ENCODE measurements at places on chromosomes 12 and 14.

DNA sequence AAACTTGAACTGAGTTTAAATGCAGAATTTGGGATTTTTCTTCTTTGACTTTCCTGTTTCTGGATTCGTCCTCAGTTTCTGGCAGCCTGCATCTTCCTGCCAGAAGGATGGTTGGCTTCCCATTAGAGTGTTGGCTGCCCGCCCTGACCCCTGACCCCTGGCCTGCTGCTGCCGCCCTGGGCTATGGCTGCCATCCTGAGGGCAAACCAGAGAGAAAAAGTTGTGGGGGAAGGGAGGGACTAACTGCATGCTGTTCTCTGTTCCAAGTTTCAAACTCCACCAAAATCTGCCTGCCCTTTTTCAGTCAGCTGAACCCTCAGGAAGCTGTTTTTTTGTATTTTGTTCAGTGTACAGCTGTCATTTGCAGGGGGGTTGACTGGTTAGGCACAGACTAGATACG, 48.4 kb downstream of the FNTB start:
- no peak for DNase-seq

DNA sequence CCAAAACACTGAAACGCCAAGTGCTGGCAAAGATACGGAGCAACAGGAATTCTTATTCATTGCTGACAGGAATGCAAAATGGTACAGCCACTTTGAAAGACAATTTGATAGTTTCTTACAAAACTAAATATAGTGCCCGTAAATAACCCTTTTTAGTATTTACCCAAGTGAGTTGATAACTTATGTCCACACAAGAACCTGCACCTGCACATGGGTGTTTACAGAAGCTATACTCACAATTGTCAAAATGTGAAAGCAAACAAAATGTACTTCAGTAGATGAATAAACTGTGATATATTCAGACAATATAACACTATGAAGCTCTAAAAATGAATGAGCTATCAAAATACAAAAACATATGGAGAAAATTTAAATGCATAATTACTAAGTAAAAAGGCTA, 86.6 kb downstream of the ATXN7L3B start:
- no peak for DNase-seq

GRCh38 chr14:97975216-97975615, 1178.0 kb downstream of the VRK1 start:
- DNase-seq, result no peak

GRCh38 chr12:45986641-45987339, 3.6 kb downstream of the SCAF11 start:
- DNase-seq, result peak; percentile 80

DNA sequence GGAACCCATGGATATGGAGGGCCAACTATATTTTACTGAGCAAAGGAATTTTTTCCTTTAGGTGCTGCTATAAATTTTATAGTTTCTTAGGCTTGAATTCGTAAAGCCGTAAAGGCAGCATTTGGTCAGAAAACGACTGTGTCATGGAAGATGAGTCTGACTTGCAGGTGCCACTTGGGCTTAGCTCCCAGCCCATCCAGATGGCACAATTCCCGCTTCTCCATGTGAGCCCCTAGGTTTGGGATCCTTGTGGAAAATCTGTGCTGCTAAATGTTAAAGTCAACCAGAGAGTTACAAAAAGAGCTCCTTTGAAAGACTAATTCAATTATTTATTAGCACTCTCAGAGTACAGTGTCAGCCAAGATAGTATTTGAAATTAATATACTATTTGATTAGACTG, 120.1 kb upstream of the NPAS3 start:
- DNase-seq, result no peak

- no peak for DNase-seq
Measured at GRCh38 chr12:116174006-116174405, 103.5 kb downstream of the MED13L start.

- no peak for DNase-seq
Measured at GRCh38 chr14:31842899-31843298, 234.2 kb upstream of the ARHGAP5 start.

DNA sequence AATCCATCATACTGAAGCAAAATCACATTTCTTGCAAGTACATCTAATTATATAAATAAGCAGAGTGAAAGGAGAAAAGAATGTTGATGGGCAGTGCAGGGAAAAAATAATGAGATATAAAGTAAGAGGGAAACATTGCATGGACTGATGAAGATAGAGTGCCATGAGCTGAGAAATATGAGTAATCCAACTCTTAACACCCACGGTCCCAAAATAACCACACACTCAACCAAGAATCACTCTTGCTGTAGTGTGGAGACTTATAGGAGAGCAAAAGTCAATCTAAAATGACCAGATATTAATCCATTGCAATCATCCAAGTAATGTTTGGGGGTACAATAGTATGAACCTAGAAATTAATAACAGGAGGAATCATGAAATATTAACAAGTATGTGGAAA, 40.2 kb downstream of the MYF5 start:
- DNase-seq, result no peak

DNA sequence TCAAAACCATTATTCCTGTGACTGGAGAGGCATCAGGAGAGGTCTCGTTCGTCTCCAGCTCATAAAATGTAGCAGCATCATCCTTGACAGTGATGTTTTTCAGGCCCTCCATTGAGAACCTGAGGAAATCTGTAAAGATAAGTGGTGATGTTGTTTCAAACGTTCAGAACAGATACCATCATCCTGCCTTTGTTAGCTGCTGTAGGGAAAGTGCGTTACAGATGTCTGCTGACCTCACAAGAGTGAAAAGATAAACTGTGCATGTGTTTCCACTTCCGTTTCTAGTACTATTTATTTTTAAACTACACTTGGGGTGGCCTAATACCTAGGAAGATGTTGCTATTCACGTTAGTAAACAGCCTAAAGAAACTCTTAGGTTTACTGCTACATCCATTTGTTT, 28.4 kb downstream of the BCL2L14 start:
- no peak for DNase-seq

GRCh38 chr12:106598003-106598402, 15.2 kb downstream of the RFX4 start:
- no peak for DNase-seq

DNA sequence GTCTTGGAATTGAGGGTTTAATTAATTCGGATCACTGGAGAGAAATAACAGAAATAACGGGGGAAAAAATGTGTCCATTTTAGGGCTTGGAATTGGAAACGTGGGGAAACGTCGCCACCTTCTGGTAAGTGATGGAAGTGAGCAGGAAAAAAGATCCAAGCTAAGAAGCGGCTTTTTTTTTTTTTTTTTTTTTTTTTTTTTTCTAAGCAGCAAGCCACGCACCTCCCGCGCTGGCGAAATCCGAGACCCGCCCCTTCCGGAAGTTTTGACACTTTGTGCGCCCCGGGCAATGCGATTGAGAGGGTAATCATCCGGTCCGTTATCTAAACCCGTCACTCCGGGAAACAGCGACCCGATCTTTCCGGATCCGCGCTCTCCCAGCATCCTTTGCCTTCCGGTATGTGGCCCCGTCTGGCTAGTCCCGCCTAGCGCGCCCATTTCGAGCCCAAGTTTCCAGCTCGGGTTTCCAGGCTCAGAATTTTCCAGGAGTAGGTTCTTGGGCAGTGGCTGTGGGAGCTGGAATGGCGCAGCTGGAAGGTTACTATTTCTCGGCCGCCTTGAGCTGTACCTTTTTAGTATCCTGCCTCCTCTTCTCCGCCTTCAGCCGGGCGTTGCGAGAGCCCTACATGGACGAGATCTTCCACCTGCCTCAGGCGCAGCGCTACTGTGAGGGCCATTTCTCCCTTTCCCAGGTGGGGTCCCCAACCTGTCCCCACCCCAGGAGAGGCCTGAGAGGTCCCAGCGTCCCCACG, at the start of gene ALG10:
Gene ALG10, plus strand, starts transcription at position 418 of the 752 bp plus-strand sequence. Its CDS starts 104 bp downstream, at position 522.
- peak; percentile 99 for DNase-seq

DNA sequence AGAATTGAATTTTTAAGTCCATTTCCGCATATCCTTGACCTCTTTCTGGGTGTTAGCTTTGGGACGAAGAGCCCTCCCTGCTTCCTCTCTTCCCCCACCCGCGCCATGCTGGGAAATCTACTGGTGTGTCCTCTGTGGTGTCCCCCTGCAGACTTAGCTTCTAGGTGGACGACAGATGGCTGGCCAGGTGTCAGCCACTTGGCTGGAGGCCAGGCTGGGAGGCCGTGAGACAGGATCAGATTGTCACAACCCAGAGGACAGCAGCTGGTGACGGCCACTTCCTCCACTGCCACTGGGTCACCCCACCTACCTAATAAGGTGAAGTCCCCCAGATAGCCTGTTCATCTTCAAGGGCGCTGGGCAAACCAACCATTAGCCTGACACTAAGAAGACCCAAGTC, 13.3 kb upstream of the DTX1 start:
- no peak for DNase-seq

- no peak for DNase-seq
Measured at GRCh38 chr14:98328496-98328895, 943.5 kb downstream of the BCL11B start.

- DNase-seq, result no peak
Measured at GRCh38 chr14:67417633-67418032, 5.7 kb upstream of the PLEK2 start.

- DNase-seq, result no peak
Measured at GRCh38 chr12:26114720-26115401, 10.0 kb downstream of the BHLHE41 start.

- peak; percentile 41 for DNase-seq
Measured at GRCh38 chr12:110545812-110546211, 37.3 kb downstream of the PPTC7 start.

- DNase-seq, result no peak
Measured at GRCh38 chr12:119634743-119635142, 33.2 kb upstream of the PRKAB1 start.

- DNase-seq, result no peak
Measured at GRCh38 chr14:44833376-44834060, 128.2 kb downstream of the KLHL28 start.

GRCh38 chr14:60249321-60250256, 568 bp downstream of the PPM1A start:
- DNase-seq, result peak; percentile 92

- no peak for DNase-seq
Measured at GRCh38 chr14:25111061-25111601, 61.2 kb upstream of the STXBP6 start.

Measured in endodermal cell (in vitro differentiated cells).